Mesenchymal stem cell (in vitro differentiated cells and primary cell): ENCODE measurements at places on chromosomes 2 and 18.
A peak's percentile ranks its signal among the peaks of the same experiment; 100 is the strongest.

DNA sequence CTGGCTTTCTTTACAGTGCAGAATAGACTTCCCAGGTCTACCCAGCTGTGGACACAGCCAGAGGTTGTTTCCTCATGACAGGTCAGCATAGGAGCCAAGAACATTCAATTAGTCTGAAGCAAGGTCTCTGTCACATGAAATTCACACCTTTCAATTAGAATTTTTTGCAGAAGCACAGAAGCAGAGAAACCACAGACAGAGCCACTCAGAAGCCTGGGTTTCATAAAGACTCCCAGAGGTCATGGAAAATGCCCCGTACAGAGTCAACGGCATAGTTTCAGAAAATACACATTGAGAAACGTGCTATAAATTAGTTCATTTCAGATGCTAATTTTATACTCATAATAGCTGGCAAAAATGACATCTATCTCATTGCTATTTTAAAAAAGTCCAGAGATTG, 87.0 kb upstream of the TMEM200C start:
- no peak for DNase-seq

- DNase-seq, result no peak
These were observed 93.6 kb downstream of the CRIM1 start for GRCh38 chr2:36449213-36449612.

DNA sequence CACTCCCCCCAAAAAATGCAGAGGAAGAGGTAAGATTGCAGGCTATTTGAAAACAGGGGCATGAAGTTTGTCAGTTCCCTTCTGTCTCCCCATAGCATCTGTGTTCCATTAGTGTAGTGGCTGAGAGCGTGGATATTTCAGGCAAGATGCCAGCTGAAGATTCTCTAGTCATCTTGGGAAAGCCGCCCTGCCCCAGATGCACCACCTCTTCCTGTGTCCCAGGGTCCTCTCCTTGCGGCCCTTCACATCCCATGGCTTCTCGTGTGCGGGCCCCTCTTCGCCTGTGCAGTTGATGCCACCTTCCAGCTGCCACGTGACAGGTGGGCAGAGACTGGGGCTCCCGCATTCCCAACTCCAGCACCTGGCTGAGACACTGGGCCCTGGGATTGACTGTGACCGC, 16.1 kb downstream of the TMEM127 start:
- DNase-seq, result no peak

DNA sequence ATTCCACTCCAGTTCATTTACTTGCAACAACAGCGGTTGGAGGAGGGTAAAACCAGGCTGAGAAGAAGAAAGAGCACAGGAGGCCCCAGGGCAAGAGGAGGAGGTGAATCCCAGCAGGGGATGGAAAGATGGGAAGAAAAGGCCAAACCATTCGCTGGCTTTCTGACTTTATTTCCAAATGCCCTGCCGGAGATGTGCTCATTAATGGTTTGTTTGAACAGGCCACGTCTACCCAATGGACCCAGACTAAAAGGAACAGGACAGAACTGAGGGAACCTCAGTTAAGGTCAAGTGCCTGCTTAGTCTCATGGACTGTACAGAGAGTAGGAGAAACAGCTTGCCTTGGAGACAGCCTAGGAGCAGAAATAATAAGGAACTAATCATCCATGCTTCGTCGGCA, 121.6 kb upstream of the NDUFV2 start:
- peak; percentile 55 for DNase-seq

GRCh38 chr2:147649998-147650397, 194.8 kb upstream of the ACVR2A start:
- DNase-seq, result peak; percentile 41

- peak; percentile 52 for DNase-seq
These were observed 3.0 kb downstream of the FZD7 start for GRCh38 chr2:202036601-202037037.

DNA sequence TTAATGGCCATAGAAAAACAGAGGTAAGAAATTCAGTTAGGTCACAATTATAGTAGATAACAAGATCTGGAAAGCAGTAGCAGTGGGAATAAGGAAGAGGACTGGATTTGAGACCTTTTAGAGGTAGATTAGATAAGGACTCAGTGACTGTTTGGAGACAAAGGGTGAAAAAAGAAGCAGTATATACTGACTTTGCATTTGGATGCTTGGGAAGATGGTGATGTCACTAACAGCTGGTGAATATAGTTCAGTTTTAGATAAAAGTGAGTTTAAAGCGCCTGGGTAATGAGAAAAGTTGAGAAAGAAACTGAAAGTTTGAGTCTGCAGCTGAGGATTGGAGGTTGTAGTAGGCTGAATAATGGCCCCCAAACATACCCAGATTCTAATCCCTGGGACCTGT, 32.8 kb upstream of the TMEM17 start:
- no peak for DNase-seq

DNA sequence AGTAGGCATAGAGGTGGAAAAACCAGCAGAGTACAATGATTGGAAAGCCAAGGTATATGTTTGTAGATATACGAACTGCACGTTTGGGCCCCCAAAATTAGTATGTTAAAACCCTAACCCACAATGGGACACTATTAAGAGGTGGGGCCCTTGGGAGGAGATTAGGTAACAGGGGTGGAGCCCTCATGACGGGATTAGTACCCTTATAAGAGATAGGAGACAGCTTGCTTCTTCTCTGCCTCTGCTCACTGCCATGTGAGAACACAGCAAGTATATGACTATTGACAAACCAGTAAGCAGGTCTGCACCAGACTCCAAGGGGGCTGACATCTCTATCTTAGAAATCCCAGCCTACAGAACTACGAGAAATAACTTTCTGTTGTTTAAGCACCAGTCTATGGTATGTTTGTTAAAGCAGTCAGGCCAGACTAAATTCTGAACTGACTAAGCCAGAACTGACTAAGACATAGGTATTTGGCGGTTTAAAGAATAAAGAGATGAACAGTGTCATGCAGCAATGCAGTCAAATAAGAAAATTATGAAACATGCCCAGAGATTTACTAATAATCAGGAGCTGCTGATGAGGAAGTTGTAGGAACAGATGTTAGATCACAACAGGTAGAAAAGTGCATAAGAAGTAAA, 182.9 kb downstream of the DYM start:
- DNase-seq, result no peak

DNA sequence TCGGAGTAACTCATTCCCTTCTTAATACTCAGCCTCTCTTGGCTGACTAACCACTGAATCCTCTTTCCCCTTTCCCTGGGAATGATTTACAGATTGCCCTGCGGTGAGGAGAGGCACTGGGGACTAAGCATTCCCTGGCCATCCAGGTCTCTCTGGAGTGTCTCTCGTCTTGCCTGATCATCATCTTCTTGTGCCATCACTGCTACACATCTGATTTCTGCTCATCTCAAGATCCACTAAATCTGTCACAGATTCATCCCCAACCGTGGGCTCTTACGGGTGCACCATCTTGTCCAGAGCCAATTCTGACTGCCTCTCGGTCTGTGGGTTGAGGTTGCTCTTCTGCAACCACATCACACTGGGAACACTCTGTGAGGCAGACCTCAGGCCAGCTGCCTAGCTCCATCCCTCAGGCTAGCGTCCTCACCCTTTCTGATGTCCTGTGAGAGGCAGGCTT, 12.0 kb downstream of the SFTPB start:
- DNase-seq, result peak; percentile 15

- peak; percentile 29 for DNase-seq
These were observed 106.3 kb upstream of the SEC11C start for GRCh38 chr18:59033359-59033758.

- no peak for DNase-seq
These were observed 178.8 kb downstream of the RPRM start for GRCh38 chr2:153299809-153300208.

DNA sequence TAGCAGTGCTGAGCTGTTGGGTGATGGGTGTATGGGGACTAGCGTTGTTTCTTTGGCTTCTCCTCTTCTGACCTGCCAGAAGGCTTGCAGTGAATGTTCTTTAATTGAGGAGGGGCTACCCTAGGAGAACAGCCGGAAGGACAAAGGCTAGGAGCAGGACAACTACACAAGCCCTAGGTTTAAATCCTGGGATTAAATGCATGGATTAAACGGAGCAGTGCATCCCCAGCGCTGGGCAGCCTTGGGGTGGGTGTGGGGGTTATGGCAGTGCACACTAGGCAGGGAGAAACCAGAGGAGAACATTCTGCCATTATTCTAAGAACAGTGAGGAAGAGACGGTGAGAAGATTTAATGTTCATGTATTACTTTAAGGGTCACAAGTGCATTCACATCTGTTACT, 86.4 kb upstream of the MCFD2 start:
- DNase-seq, result no peak

- no peak for DNase-seq
These were observed 3.6 kb upstream of the KCNJ13 start for GRCh38 chr2:232779934-232780333.

- DNase-seq, result peak; percentile 49
These were observed 256.3 kb upstream of the PKDCC start for GRCh38 chr2:41791523-41791922.

GRCh38 chr2:32877587-32878510, 68.9 kb upstream of the LTBP1 start:
- no peak for DNase-seq

GRCh38 chr2:41283079-41283775, 764.6 kb upstream of the PKDCC start:
- peak; percentile 38 for DNase-seq

GRCh38 chr18:44579028-44579702, 101.5 kb upstream of the SETBP1 start:
- peak; percentile 72 for DNase-seq

- DNase-seq, result no peak
These were observed 159.3 kb upstream of the MYCN start for GRCh38 chr2:15780912-15781574.

DNA sequence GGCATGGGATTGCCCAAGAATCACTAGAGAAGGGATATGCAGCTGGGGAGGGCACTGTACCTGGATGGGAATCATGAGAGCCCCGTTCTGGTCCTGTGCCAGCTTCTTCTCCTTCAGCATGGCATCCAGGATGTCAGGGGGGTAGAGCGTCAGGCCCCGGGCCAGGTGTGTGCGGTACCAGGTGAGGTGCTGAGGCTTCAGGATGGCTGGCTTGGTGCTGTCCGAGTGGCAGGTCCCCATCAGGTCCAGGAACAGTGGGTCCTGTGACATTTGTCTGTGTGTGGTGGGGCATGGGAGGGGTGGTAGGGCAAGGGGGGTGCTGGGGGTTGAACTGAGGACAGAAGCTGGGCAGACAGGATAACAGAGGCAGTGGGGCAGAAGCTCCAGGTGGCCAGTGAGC, 13.2 kb downstream of the CFAP65 start:
- DNase-seq, result no peak

- no peak for DNase-seq
These were observed 364.0 kb downstream of the GPD2 start for GRCh38 chr2:156800065-156800653.

DNA sequence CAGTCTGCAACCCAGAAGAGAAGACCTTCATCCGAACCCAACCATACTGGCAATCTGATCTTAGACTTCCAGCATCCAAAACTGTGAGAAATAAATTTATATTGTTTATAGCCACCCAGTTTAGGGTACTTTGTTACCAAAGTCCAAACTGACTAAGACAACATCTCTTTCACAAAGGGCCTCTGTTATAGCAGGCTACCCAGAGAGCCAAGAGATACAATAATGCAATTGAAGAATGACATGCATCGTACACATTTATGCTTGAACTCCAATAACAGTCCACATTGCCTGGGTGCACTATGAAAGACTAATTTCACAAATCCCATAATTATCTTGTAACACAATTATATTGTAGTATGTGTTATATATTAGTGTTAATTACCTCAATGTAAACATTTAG, 39.1 kb upstream of the ANKRD44 start:
- DNase-seq, result no peak

GRCh38 chr2:126837966-126838715, 60.5 kb upstream of the TEX51 start:
- no peak for DNase-seq

DNA sequence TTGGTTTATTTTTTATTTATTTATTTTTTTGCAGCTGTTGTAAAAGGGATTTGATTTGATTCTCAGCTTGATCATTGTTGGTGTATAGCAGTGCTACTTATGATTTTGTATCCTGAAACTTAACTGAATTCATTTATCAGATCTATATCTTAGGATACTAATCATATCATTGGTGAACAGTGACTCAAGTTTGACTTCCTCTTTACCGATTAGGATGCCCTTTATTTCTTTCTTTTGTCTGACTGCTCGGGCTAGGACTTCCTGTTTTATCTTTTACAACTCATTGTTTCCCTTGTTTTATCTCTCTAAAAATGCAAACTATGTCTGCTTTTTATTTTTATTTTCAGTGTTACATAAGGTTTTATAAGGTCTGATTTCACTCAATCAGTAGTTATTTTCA, 23.6 kb downstream of the SP100 start:
- DNase-seq, result no peak

DNA sequence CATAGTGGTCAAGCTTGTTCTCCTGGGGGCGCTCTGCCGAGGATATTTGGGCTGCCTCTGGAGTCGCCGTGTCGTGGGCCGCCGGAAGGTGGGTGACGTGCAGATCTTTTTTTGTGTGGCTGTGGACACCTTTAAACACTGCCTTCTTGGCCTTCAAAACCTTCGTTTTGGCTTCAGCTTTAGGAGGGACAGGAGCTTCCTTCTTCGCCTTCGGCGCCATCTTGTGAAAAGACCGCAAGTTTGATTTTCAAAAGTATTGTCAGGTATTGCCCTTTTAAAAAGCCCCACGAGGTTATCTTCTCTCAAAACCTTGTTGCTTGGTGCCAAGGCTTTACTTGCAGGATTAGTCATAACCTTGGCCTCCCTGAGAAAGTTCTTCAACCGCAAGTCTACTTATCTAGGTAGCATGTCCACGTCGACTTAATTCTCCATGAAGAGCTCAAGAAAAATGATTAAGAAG, 20.8 kb downstream of the LAMA3 start:
- DNase-seq, result no peak

DNA sequence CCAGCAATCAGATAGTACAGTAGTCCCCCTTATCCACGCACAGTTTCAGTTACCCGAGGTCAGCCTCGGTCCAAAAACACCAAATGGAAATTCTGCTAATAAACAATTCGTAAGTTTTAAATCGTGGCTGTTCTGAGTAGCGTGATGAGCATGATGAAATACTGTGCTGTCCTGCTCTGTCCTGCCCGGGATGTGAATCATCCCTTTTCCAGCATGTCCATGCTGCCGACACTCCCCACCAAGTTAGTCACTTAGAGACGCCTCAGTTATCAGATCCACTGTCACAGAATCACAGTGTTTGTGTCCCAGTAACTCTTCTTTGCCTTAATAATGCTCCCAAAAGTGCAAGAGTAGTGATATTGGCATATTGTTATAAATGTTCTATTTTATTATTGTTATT, 62.1 kb downstream of the MEX3C start:
- DNase-seq, result peak; percentile 90

- no peak for DNase-seq
These were observed 297.0 kb upstream of the NXPH2 start for GRCh38 chr2:139077099-139077737.
